ENCODE measurements at places on chromosomes 16 and 17.

- no peak for DNase-seq
These were observed 174.2 kb downstream of the TANC2 start for GRCh38 chr17:63140255-63140654.

GRCh38 chr17:32518646-32519227 is 31.9 kb downstream of the CDK5R1 start:
- DNase-seq, result no peak

GRCh38 chr17:79087428-79088143 is 13.0 kb downstream of the ENGASE start:
- DNase-seq, result peak; percentile 73

GRCh38 chr17:50130559-50131305 is 772 bp upstream of the SAMD14 start:
- no peak for DNase-seq

- DNase-seq, result no peak
These were observed 68.9 kb downstream of the JPH3 start for GRCh38 chr16:87671221-87671620.

GRCh38 chr17:19991252-19991885 is 13.7 kb upstream of the AKAP10 start:
- no peak for DNase-seq

DNA sequence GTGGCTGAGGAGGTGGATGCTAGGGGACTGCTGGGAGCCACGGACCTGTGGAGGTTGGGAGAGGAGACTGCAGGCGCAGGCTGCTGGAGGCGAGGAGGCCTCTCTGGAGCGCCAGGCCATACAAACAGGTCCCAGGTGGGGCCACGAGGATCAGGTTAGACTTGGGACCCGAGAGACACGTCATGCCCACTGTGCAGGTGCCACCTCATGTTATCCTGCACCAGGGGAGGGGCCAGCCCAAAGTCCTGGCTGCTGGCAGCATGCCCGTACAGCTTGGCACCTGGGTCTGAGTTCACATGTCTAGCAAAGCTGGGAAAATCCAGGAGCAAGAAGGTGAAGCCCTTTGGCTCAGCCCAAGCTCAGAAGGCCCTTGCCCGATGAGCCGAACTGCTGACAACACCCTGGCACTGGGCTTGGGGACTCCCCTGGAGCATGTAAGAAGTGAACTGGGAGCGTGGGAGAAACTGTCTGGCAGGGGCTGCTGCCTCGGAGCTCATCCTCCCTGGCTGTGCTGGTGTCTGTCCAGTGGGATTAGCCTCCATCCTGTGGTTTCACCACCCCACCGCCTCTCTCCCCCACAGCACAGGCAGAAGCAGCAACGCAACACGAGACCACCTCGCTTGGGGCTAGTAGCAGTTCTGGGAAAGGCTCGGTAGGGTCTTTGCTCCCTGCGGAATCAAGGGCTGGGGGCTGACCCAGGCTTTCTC is 5.3 kb downstream of the ARHGDIA start:
- peak; percentile 19 for DNase-seq

- DNase-seq, result no peak
These were observed 48.0 kb downstream of the SF3B3 start for GRCh38 chr16:70571623-70572022.

GRCh38 chr17:17868641-17869522 is 32.1 kb upstream of the SREBF1 start:
- no peak for DNase-seq

- DNase-seq, result no peak
These were observed 9.6 kb downstream of the CA10 start for GRCh38 chr17:52148969-52149351.

GRCh38 chr16:75942936-75943335 is 216.6 kb upstream of the CPHXL start:
- no peak for DNase-seq

DNA sequence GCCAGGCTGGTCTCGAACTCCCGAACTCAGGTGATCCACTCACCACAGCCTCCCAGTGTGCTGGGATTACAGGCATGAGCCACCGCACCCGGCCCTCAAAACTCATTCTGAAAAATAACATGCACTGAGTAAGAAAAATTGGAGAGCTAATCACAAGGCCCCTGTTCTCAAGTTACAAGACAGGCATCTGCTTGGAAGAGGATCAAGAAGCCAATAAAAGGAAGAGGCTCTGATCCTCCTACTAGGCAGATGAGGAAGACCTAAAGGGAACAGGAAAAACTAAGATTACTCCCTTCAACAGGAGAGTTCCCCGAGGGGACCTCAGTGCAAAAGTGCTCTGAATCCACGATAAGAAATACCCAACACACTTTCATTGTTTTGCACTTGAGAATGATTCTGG is 18.4 kb downstream of the BLMH start:
- no peak for DNase-seq

DNA sequence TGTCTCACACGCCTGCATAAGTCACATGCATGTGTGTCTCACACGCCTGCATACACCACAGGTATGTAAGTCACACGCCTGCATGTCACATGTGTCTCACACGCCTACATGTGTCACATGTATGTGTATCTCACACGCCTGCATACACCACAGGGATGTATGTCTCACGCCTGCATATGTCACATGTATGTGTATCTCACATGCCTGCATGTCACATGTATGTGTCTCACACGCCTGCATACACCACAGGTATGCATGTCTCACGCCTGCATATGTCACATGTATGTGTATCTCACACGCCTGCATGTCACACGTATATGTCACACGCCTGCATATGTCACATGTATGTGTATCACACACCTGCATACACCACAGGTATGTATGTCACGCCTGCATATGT is 13.8 kb upstream of the CDH15 start:
- DNase-seq, result no peak

DNA sequence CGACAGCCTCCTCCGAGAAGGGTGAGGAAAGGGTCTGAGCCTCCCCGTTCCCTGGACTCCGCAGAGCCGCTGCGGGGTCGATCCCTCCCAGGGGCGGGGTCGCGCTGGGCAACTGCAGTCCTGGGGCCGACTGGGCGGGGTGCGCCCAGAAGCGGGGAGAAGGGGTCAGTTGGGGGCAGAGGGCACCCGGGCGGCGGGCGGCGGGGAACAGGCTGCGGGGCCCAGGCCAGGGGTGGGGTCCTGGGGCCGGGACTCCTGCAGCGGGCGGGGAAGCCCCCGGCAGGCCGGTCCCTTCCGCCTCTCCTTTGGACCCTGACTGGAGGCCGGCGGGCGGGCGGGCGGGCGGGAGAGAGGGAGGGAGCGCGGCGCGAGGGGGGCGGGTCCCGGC is 352 bp downstream of the GGNBP2 start:
- DNase-seq, result no peak

- no peak for DNase-seq
These were observed 207.9 kb upstream of the RBFOX1 start for GRCh38 chr16:7124701-7125100.

GRCh38 chr16:856101-856500 is 55.6 kb upstream of the GNG13 start:
- no peak for DNase-seq

DNA sequence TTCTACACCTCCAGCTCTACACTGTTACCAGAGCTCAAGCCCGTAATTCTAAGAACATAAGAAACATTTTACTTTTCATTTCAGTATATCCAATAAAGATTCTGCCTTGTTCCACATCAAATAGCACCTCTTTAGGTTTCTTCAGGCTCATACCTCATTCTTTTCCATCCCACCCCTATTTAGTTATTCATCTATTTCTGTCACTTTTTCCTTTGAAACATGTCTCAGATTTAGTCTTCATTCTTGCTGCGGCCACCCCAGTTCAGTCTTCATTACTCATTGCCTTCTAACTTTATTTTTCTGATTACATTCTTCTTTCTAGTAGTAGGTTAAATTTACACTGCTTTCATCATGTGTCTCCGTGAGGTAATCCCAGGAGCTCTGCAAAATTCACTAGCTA is 33.5 kb downstream of the PPM1E start:
- DNase-seq, result peak; percentile 20

GRCh38 chr17:79626156-79626890 is 15.5 kb upstream of the RBFOX3 start:
- DNase-seq, result no peak

GRCh38 chr17:2055292-2056205 is 646 bp downstream of the HIC1 start:
- DNase-seq, result peak; percentile 36

DNA sequence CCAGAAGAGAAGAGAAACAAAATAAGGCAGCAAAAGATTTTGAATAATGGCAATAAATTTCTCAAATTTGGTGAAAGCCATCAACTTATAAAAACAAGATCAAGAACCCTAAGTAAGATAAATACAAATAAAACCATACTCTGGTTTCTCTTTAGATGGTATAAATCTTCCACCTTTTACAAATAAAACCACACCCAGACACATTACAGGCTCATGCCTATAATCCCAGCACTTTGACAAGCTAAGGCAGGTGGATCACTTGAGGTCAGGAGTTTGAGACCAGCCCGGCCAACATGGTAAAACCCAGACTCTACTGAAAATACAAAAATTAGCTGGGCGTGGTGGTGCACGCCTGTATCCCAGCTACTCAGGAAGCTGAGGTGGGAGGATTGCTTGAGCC is 43.8 kb downstream of the TTLL6 start:
- DNase-seq, result no peak

DNA sequence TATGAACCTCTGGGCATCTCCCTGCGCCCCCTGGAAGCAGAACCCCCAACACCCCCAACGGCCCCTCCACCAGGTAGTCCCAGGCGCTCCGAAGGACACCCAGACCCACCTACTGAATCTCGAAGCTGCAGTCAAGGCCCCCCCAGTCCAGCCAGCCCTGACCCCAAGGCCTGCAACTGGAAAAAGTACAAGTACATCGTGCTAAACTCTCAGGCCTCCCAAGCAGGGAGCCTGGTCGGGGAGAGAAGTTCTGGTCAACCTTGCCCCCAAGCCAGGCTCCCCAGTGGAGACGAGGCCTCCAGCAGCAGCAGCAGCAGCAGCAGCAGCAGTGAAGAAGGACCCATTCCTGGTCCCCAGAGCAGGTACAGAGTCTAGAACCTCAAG is 1.5 kb downstream of the BCL6B start:
- no peak for DNase-seq

DNA sequence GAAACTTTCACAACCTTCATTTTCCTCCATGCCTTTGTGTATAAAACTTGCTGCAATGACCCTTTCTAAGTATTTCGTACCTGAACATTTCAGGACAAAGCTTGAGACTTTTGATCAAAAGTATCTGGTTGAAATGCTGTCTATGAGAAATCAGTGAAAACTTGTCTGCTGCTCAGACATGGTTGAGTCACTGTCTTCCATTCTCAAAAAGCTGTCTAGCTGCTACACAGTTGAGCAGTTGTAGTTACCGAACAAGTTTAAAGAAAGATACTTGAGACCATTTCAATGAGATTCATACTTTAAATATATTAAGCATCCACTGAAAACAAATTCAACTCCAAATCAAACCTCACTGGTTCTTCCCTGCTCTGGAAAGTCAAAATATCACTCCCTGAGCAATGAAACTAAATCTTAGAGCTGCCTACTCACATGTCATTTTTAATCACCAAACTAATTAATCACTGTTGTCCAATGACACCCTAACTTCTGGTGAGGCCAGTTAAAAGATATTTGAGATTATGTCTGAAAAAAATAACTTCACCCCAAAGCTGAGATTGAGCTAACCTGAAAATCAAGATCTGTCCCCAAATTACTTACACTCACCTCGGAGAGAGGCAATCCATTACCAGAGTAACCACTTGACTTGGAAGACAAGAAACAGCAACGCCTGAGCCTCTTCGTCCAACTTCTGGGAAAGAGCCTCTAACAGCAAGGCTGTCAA is 488 bp downstream of the TMEM100 start:
- no peak for DNase-seq

DNA sequence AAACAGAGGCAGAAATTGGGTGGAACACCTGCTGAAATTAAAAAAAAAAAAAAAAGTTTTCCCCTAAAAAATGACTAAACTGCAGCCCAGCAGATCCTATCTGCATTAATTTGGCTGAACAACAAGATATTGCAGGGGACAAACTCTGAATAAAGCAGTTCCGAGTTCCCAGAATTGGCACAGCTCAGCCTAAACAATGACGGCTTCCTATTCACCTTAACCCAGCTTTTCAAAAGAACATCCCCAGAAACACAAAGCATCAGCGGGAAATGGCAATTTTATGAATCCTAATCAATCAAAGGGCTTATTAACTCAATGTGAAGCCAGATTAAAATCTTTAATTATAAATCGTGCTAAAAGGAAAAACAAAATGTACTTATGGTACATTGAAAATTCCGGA is 497.8 kb upstream of the ZFHX3 start:
- DNase-seq, result no peak

DNA sequence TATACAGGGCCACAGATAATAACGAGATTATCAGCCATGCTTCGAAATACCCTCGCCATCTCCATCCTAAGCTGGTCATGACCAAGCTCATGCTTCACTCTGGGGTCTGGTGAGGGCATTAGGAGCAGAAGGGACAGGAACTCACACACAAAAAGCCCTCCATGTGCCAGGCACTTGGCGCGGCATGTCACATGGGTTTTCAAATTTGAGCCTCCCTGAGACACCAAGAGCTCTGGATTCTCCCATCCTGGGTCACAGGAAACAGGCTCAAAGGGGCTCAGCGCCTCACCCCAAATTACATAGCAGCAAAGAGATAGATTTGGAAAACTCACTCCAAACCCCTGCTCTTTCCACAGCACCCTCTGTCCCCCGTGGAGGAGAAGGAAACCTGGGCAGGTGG is 239.5 kb downstream of the GSG1L start:
- no peak for DNase-seq

- DNase-seq, result no peak
These were observed 1.5 kb upstream of the PHKG2 start for GRCh38 chr16:30746638-30747175.

DNA sequence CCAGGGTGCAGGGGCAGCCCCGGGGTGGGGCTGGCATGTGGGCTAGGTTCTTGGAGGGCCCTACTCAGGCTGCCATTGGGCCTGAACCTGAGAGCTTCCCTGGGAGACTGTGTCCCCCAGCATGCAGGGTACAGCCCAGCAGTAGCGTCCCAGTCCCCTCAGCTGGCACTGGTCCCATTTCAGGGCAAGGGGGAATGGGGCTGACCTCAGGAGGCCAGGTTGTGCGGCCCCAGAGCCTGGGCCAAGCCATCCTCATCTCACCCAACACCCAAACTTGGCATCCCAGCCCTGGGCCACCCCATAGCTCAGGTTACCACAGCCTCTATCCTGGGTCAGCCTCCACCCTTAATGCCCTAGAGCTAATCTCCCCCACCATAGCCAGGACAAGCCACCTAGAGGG is 6.3 kb downstream of the PLXDC1 start:
- no peak for DNase-seq

GRCh38 chr16:80063031-80063712 is 462.6 kb upstream of the MAF start:
- no peak for DNase-seq
